ENCODE measurements at places on chromosomes 7 and 10. TPM values are rescaled to one million over a fixed set of nuclear protein-coding genes. Genes with fewer than 3 reads are reported as not detected.

GRCh38 chr7:134780166-134780828 lies 863 bp downstream of the CALD1 start:
- no peak for DNase-seq
- H3K4me3 ChIP-seq: peak overlapping the region; percentile 53
- H3K27ac ChIP-seq: peak overlapping the region; percentile 74
- no peaks in the 10 kb centered on the region for H3K36me3 ChIP-seq

Gene CRTAC1
- total RNA-seq: 114 TPM

Gene PRPS1L1
- not detected for total RNA-seq

DNA sequence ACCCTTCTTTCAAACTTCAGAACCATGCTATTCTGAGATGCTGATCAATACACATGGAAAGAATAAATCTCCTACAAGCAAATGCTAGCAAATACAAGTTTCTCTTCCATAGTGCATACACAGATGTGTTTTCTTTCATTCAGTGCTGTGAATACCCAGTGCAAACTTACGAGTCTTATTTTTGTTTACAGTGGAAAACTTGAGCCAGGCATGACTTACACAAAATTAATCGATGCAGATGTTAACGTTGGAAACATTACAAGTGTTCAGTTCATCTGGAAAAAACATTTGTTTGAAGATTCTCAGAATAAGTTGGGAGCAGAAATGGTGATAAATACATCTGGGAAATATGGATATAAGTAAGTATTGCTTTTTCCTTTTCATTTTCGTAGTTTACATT lies 48.8 kb downstream of the PNLIPRP3 start:
- no peak overlapping the region for H3K4me3 ChIP-seq
- H3K36me3 ChIP-seq: no peaks in the 10 kb centered on the region
- no peak overlapping the region for H3K27ac ChIP-seq

Gene ITGB1
- 411 TPM for total RNA-seq

DNA sequence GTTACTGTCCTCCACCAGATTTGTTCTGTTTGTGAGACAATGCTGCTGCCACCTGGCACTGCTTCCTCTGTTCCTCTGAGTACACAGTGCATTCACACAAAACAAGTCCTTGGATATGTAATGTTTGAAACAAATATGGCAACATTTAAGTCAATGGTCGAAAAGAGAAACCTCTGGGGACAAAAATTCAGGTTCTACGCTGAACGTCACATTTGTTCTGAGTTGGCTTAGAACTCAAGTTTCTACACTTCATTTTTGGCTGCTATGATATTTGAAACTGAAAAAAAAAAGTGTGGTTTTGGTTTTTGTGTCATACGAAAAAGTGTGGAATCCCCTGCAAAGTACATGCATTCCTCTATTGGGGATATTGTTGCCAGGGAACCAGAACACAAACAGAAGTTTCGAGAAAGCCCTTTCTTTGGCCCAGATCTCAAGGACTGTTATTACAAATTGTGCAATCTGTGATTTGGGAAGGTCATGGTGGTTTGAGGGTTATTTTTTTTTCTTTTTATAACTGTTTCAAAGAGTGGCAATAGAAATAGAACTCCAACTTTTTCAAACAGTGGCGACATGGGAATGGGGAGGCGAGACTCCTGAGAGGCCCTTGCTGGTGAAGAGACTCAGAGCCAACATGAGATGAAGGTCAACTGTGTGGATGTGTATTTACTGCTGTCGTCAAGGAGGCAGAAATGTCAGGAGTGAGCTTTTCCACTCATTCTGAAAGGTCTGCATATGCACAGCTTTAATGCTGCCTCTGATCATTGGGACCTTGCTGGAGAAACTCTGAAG lies 127.5 kb downstream of the CUBN start:
- DNase-seq: no peak
- no peaks in the 10 kb centered on the region for H3K27me3 ChIP-seq
- H3K36me3 ChIP-seq: no peaks in the 10 kb centered on the region
- peak overlapping the region; percentile 55 for H3K27ac ChIP-seq
- H3K4me1 ChIP-seq: peaks cover 29% of the 10 kb centered on the region
- no peak overlapping the region for H3K4me3 ChIP-seq

DNA sequence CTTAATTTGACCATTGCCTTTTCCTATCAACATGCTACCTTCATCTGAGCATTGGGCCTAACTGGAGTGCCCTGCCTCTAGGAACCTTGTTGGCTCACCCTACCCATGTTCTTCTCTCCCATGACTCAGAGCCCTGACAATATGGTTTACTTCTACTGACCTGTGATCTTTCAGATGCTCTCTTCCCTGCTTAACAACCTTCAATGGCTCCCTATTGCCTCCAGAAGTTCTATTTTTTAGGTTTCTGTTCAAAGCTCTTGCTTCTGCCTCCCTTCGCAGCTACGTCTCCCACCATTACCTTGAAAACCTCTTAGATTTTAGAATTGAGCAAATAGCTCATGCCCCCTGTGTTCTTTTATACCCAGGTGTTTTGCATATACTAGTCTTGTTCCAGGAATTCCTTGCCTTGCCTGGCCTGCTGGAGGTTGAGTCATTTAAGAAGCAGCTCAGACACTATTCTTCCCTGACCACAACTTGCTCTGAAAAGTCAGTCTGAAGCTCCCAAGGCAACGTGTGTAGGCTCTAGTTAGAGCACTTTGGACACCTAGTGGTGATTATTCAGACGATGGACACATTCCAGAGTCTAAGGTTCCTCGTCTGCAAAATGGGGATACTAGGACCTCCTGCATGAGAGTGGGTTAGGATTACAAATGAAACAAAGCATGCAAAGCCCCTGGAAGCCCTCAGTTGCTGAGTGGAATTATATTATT lies 64.4 kb upstream of the EMX2 start:
- no peak overlapping the region for H3K27ac ChIP-seq
- no peak for DNase-seq
- no peaks in the 10 kb centered on the region for H3K27me3 ChIP-seq
- no peaks in the 10 kb centered on the region for H3K36me3 ChIP-seq

DNA sequence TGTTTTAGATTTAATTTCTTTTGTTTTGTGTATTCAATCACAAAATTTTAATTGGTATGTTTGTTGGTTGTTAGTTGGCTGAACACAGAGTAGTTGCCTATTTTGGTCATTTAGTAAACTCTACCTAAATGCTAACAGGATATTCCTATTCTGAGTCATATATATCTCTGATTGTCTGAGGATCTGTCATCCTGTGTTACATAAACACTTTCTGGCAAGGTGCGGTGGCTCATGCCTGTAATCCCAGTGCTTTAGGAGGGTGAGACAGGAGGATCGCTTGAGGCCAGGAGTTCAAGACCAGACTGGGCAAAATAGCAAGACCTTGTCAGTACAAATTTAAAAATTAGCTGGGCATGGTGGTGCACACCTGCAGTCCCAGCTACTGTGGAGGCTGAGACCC lies 178.6 kb downstream of the PLCE1 start:
- no peak overlapping the region for H3K27ac ChIP-seq
- peaks cover 16% of the 10 kb centered on the region for H3K4me1 ChIP-seq
- no peak for DNase-seq
- H3K4me3 ChIP-seq: no peak overlapping the region

Gene RPEL1
- total RNA-seq: not detected

GRCh38 chr7:34463830-34464229 lies 194.2 kb upstream of the NPSR1 start:
- no peak overlapping the region for H3K27ac ChIP-seq
- no peak for DNase-seq
- H3K4me1 ChIP-seq: no peaks in the 10 kb centered on the region
- no peaks in the 10 kb centered on the region for H3K27me3 ChIP-seq
- H3K4me3 ChIP-seq: no peak overlapping the region

Gene MSANTD7
- total RNA-seq: 7.6 TPM

DNA sequence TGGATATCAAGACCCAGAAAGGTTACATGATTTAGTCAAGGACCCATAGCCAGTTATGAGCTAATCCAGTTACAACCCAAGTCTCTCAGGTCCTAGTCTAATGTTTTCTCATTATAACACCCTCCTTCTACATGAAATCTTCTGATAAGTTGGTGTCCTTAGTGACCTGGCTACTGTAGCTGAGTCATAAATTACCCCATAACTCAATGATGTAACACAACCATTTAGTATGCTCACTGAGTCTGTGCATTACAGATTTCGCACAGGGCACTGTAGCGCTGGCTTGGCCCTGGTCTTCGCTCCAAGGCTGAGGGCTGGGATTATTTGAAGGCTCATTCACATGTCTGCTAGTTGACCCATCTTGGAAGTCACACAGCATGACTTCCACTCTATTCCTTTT lies 36.0 kb upstream of the GLCCI1 start:
- no peak overlapping the region for H3K4me3 ChIP-seq
- no peaks in the 10 kb centered on the region for H3K27me3 ChIP-seq
- H3K36me3 ChIP-seq: no peaks in the 10 kb centered on the region

DNA sequence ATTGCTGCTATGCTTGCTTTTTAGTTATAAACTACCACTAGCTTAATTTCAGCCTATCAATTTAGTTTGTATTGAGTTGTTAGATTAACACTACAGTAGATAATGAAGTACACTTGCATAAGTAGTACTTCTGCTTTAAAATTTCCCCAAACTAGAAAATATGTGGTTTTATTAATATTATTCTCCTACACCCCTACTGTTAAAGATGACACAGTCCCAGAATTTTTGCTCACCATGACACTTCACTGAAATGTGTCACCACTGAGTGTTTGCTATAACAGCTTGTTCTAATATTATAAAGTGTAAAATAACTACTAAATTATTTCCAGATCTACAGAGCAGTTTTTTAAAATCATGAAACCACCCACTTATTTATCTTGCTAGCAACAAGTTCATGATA lies 31.6 kb downstream of the RHEB start:
- H3K36me3 ChIP-seq: peaks cover 33% of the 10 kb centered on the region
- no peak overlapping the region for H3K4me3 ChIP-seq
- no peak overlapping the region for H3K27ac ChIP-seq
- peaks cover 22% of the 10 kb centered on the region for H3K4me1 ChIP-seq
- no peak for DNase-seq
- H3K27me3 ChIP-seq: no peaks in the 10 kb centered on the region

DNA sequence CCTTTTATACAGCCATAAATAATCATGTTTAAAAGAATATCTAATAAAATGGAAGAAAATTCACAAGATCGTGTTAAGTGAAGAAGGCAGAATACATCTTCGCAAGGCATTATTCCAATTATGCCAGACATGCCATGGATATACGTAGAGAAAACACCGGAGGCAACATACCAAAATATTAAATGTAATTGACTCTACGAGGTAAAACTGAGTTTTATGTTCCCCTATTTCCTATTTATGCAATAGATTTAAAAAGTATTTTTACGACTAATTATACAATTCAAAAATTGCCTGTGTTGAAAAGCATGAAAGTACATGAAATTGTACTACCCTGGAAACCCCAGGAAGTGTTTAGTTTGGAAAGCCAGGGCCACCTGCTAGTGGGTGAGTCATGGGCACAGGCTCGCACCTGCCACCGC lies 936 bp upstream of the REPIN1 start:
- peak overlapping the region; percentile 91 for H3K4me3 ChIP-seq
- H3K4me1 ChIP-seq: peaks cover 17% of the 10 kb centered on the region
- no peaks in the 10 kb centered on the region for H3K27me3 ChIP-seq
